Left ventricle myocardium inferior (tissue), 1 donor: ENCODE measurements at places on chromosomes 6 and 20. TPM values are rescaled to one million over a fixed set of nuclear protein-coding genes. Genes with fewer than 3 reads are reported as not detected.

- H3K36me3 ChIP-seq, result no peaks in the 10 kb centered on the region
- no peak overlapping the region for H3K4me3 ChIP-seq
- peaks cover 5% of the 10 kb centered on the region for H3K4me1 ChIP-seq
These were observed 129.4 kb downstream of the TRIM27 start for GRCh38 chr6:28794175-28795002.

GRCh38 chr6:47727391-47727790, 29.0 kb downstream of the ADGRF4 start:
- no peak overlapping the region for H3K27ac ChIP-seq
- no peak overlapping the region for H3K4me3 ChIP-seq
- H3K4me1 ChIP-seq, result no peaks in the 10 kb centered on the region
- no peaks in the 10 kb centered on the region for H3K27me3 ChIP-seq
- no peaks in the 10 kb centered on the region for H3K36me3 ChIP-seq
- no peak for DNase-seq

UBD gene
- total RNA-seq, result not detected

DNA sequence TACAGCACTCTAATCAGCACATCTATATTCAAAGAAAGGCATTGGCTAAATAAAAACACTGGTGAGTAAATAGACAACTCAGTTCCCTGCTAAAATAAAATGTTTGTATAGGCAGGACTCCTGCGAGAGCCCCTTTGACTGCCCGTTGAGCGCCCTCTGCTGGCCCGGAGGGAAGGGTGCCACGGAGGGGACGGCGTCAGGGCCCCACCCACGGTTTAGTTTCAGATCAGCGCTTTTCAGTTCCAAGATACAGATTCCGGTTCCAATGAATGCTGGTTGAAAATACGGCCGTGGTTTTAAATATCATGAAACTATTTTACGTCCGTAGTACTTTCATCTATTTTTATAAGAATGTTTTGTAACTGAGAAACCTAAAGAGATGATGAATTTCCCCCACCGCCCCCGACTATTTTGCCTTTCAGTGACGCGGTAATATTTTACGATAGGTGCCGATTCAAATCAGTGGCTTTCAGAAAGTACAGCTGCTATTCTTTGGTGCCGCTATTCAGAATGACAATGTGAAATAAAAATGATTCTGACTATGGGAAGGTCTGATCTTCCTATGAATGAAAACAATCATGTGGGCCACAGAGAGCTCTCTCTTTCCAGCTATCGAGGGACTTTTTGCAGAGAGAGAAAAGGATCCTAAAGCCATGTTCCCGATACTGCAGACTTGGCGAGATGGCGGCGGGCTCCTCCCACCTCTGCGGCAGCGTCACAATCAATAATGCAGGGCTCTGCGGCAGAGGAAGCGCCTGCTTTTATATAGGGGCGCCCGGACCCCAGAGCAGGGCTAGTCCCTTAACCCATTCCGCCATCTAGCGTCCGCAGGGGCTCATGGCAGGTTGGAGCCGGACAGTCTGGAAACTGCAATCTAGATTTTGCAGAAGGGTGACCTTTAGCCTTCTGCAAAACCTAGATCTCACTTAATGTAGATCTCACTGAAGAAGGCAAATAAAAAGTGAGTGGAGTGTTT, 10.6 kb upstream of the CCN6 start:
- peak overlapping the region; percentile 70 for H3K4me3 ChIP-seq
- no peaks in the 10 kb centered on the region for H3K27me3 ChIP-seq
- DNase-seq, result peak; percentile 86
- no peaks in the 10 kb centered on the region for H3K36me3 ChIP-seq

DNA sequence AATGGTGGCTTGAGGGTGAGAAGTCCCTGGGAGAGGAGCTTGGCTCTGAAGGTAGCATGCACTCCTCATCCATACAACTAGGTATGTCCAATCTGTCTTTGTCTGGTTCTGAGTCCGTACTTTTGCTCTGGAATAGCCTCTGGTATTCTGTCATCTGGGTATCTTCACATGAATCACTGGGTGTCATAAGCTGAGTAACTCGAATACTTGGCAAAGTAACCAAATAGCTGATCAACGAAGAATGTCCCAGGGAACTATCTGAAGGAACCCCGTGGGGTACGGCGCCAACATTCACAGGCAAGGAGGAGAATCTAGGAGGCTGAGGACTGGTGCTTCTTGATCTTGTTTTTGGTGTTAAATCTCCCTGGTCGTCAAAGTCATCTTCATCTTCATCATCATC, 184.8 kb downstream of the HIVEP2 start:
- no peak overlapping the region for H3K4me3 ChIP-seq
- H3K36me3 ChIP-seq, result peaks cover 56% of the 10 kb centered on the region
- H3K27ac ChIP-seq, result no peak overlapping the region
- H3K4me1 ChIP-seq, result peaks cover 38% of the 10 kb centered on the region

GRCh38 chr20:46043556-46043955, 14.5 kb downstream of the SLC12A5 start:
- peaks cover 92% of the 10 kb centered on the region for H3K27me3 ChIP-seq
- H3K27ac ChIP-seq, result no peak overlapping the region
- no peaks in the 10 kb centered on the region for H3K4me1 ChIP-seq
- DNase-seq, result no peak
- no peaks in the 10 kb centered on the region for H3K36me3 ChIP-seq

- H3K36me3 ChIP-seq, result no peaks in the 10 kb centered on the region
- no peaks in the 10 kb centered on the region for H3K27me3 ChIP-seq
- no peak overlapping the region for H3K27ac ChIP-seq
- H3K4me3 ChIP-seq, result no peak overlapping the region
These were observed 829.4 kb downstream of the EPHA7 start for GRCh38 chr6:92589996-92590395.

GRCh38 chr6:163412341-163412740, 2.2 kb upstream of the QKI start:
- peak overlapping the region; percentile 91 for H3K4me3 ChIP-seq
- peak overlapping the region; percentile 99 for H3K27ac ChIP-seq
- no peak for DNase-seq
- peaks cover 46% of the 10 kb centered on the region for H3K4me1 ChIP-seq
- no peaks in the 10 kb centered on the region for H3K36me3 ChIP-seq
- H3K27me3 ChIP-seq, result no peaks in the 10 kb centered on the region

FOXC1 gene
- 7.1 TPM for total RNA-seq

- no peaks in the 10 kb centered on the region for H3K27me3 ChIP-seq
- H3K4me1 ChIP-seq, result peaks cover 27% of the 10 kb centered on the region
- no peak overlapping the region for H3K27ac ChIP-seq
- no peaks in the 10 kb centered on the region for H3K36me3 ChIP-seq
- H3K4me3 ChIP-seq, result no peak overlapping the region
These were observed 11.7 kb downstream of the UST start for GRCh38 chr6:148758492-148758891.

PROKR2 gene
- total RNA-seq, result not detected

- H3K27ac ChIP-seq, result no peak overlapping the region
- H3K4me1 ChIP-seq, result no peaks in the 10 kb centered on the region
- no peaks in the 10 kb centered on the region for H3K27me3 ChIP-seq
- H3K4me3 ChIP-seq, result no peak overlapping the region
- DNase-seq, result no peak
These were observed 7.2 kb upstream of the STX11 start for GRCh38 chr6:144143106-144143505.

PNLDC1 gene
- total RNA-seq, result 0.33 TPM
